HepG2 (cell line): ENCODE measurements at places on chromosomes 2 and 18. TPM values are rescaled to one million over a fixed set of nuclear protein-coding genes. Genes with fewer than 3 reads are reported as not detected.
A peak's percentile ranks its signal among the peaks of the same experiment; 100 is the strongest.

Gene ARHGAP28
- total RNA-seq: not detected in 2 replicates

- no peak for DNase-seq
Observed at GRCh38 chr18:13423352-13423751, 204.8 kb downstream of the LDLRAD4 start.

- DNase-seq: no peak
Observed at GRCh38 chr2:46296216-46296839, 879 bp upstream of the EPAS1 start.

GRCh38 chr2:216690853-216691741 is 4.3 kb downstream of the IGFBP5 start:
- no peak for DNase-seq

GRCh38 chr2:171592036-171592555 is 69.8 kb downstream of the CYBRD1 start:
- DNase-seq: no peak

DNA sequence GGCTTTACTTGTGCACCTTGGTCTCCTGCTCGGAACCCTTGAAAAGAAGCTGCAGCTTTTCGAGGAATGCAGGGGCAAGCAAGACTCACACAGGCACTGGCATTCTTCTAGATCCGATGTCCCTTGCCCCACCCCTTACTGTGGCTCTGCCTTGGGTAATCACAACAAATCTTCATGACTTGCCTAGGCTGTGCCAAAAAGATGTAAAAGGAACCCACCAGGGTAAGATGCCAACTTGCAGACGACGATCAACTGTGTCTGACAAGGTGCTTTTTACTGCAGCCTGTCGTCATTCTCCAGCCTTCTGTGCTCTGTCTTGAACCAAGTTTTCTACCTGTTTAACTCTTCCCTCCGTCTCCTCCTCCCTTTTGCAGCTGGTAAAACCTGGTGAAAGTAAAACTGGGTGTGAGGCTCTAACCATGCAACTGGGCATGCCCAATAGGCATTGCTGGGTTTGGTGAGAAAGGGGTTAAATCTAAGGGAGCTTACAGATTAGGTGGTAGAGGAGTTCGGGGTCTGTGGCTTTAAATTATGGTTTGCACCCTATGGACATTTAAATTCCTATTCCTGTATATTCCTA is 909 bp upstream of the NRXN1 start:
- DNase-seq: no peak

DNA sequence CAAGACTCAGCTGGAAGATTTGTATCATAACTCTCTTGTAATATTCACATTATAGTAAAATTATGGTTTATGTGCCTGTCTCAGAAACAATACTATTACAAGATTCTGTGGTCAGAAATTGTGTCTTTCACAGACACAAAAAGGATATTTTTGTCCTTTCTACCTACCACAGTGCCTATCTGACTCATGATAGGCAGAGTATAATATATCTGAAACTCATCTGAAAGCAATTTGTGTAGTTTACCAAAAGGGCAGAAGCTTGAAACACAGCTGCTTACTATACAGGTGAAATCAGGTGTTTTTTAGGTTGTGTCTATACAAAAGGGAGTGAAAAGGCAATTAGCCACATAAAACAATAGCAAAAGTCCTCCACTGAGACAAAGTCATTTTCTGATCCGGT is 10.9 kb downstream of the TMEM200C start:
- no peak for DNase-seq

- DNase-seq: no peak
Observed at GRCh38 chr18:38032516-38032915, 466.9 kb upstream of the CELF4 start.

DNA sequence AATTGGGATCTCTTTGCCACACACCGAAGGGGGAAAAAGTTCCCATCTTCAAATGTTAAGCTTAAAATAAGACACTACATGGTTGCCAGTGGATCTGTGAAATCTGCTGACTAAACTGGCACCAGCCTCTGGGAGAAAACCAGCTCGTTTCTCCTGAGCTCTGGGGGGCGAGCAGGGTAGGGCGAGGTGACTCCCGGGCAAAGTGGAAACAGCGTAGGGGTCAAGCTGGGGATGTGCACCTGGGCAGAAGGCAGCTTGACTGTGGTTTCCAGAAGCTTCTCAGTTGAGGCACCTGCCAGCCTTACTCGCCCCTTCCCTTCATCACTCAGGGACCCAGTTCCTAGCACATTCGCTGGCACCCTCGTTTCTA is 62.8 kb downstream of the SFXN5 start:
- no peak for DNase-seq

GRCh38 chr2:235051436-235052260 is 99.8 kb downstream of the SH3BP4 start:
- DNase-seq: no peak

Gene ANKRD30BL
- not detected in 2 replicates for total RNA-seq

GRCh38 chr2:188551671-188552070 is 260.0 kb downstream of the GULP1 start:
- no peak for DNase-seq

- DNase-seq: no peak
Observed at GRCh38 chr2:45889053-45889452, 237.6 kb downstream of the PRKCE start.

DNA sequence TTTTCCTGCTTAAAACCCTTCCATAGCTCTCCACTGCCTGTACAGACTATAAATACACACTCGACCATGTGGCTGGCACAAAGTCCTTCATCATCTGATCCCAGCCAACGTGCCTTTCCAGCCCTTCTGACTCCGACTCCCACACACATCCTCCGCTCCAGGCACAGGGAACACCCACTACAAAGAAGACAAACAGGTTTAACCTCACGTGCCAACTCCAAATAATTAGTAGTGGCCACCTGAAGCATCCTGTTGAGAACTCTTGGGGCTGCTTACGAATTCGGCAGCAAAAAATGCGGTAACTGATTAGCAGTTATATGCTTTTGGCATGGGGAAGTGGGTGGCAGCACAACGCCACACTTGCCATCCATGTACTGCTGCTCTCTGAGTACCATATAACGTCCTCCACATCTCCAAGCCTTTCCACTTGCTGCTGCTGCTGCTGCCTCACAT is 12.1 kb downstream of the SPIRE1 start:
- DNase-seq: peak; percentile 41

Gene GPR39
- total RNA-seq: 0.51 and 0.62 TPM in 2 replicates

DNA sequence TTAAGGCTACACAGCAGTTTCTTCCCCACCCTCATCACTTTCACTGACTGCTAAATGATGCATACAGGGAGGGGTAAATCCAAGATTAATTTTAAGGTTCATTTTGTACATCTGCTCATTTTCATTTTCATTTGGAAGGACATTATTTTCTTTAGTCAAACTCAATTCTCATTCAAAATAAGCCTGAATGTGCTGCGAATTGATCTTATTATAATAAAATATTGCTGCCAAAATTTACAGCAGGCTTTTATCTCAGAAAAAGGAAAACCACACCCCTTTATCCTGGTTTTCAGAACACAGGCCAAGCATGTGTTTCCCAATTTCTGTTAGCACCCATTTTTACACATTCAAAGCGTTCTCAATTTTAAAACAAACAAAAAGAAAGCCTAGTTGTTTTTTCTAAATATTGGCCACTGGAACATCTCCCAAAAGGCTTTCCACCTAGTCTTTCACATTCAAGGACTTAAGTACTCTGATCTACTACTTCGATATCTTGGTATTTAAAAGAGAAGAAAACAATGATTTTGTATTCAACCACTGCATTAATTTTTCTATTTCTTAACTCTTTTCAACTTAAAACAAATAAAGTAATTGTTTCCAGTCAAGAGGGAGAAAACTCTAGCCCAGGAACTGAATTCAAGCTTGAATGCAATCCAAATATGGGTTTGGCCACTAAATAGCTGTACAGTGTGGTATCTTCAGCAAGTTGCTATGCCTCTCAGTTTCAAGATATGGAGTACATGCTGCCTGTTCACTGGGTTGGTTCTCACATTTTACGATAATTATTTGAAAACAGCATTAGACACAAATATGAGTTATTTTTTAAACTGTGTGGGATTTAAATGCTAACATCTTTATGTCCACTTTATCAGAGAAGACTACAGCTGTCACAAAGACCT is 52.5 kb downstream of the CDH2 start:
- no peak for DNase-seq

GRCh38 chr18:54296062-54296461 is 26.7 kb downstream of the POLI start:
- no peak for DNase-seq

DNA sequence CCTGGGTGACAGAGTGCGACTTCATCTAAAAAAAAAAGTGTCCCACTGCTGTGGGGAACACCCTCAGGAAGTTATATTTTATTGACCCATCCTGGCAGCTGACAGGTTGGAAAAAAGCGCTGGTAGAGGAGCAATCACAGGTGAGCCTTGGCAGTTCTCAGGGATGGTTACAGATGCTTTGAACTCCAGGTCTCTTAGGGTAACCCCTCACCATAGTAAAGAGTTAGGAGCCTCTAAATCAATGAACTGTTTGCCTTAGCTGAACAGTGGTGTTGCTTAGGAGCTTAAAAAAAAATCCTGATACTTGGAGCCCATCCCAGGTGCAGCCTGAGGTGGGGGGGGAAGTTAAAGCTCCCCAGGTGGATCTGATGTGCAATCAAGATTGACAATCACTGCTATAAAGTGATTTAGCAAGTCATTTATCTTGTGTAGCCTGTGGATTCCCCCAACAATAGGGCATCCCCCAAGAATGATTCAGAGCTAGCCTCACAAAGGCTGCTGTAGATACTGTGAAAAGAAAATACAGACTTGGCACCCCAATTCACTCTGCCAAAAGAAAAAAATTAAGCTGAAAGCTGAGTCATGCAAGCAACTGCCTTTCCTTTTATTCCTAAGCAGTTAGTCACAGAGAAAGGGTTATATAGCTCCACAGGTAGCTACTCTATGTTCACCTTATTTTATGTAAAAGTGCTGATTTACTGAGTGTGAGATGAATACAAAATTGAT is 14.8 kb downstream of the SLC16A14 start:
- no peak for DNase-seq

- no peak for DNase-seq
Observed at GRCh38 chr2:8255448-8255800, 426.4 kb upstream of the ID2 start.

DNA sequence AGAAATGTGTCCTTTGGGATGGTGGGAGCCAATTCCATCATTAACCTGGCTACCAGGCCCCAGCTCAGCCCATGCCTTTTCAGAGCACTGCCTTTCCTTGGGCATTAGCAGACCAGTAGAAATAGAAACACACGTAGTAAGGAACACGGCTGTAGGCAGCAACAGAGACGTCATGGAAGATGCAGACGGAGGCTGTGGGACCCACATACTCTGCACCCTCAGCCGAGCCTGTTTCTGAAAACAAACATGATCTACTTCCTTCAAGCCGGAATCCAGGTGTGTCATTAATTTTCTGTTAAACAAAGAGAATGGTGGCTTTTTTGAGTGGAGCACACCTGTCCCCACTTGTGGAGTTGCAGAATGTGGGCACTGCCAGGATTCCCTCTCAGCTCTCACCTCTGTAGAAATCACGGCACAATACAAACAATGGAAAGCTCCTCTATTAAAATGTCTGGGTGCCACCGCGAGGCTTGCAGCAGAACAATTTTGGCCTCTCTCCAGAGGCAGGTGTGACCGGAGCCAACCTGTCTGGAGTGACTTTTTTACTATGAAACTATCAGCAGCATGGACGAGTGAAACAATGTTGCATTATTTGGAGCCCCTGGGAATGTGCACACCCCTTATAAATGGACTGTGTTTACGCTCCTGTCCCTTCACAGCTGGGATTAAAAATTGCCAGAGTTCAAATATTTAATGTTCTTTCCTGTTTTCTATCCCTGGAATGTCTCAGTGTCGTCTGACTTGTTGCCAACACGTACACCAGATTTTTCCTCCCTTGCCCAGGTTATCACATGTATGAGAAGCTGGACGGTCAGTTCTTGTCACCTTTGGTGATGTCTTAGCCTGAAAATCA is 31.7 kb downstream of the SPP2 start:
- DNase-seq: peak; percentile 46

GRCh38 chr18:13124411-13124810 is 94.1 kb upstream of the LDLRAD4 start:
- DNase-seq: no peak

DNA sequence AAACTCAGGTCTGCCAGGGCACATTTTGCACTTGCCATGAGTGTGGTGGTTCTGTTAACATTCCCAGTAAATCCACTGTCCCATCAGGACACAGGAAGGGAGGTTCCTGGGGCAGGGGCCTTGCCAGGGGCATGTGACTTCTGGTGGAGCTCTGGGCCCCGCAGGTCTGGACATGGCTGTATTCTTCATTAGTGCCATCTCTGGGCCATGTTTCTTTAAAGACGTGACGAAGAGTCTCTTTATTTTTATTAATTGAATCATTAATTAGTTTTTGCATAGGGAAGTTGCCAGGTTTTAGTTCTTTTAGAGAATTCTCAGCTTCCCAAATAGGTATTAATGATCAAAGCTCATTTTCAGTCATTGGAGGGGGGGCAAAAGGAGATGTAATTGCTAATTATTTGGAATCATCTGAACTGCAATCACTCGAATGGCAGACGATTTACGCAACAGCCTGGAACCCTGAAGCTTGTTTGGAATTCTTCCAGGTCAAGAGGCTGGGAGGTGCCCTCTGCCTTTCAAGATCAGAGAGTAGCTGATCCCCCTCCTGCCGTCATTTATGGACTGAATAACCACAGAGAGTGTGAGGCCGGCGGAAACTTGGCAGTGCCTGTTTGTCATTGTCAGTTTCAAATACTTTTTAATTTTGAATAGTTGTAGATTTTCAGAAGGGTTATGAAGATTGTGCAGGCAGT is 106.2 kb downstream of the RTP5 start:
- DNase-seq: peak; percentile 42

Gene AFF3
- total RNA-seq: not detected in 2 replicates

DNA sequence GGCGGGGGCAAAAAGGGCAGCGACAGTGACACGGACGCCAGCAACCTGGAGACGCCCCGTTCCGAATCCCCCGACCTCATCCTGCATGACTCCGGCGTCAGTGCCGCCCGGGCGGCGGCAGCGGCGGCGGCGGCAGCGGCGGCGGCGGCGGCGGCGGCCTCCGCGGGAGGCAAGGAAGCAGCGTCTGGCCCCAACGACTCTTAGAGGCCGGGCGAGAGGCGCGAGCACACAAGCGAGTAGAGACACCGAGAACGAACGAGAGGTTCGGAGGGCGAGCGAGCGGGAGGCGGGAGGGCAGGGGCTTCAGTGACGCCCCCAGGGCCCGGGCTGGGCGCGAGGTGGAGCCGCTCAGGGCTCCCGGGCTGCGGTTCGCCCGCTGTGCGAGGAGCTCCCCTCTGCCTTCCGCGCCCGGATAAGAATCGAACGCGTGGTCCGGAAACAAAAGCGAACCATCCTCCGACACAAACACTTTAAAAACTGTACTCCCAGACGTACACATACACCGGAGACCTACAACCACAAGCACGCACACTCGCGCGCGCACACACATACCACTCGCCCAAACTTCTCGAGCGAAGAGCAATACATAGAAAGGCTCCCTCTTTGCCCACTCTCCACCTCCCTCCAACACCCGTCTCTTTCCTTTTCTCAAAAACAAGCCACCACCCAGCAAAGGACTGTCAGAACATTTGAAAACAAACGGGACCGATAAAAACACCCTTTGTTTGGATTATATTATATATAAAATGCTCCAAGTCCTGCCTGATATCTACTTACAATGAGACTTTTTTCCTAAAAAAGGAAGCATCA is 2.8 kb downstream of the SP9 start:
- no peak for DNase-seq

Gene ECEL1
- total RNA-seq: not detected in 2 replicates

Gene SRD5A2
- total RNA-seq: not detected in 2 replicates

Gene ALKAL2
- total RNA-seq: 0.22 TPM in 1 of 2 replicates, not detected in the other

- DNase-seq: no peak
Observed at GRCh38 chr2:98598781-98599428, 9.4 kb downstream of the COA5 start.

Gene GDF7
- total RNA-seq: 10.2 and 15.0 TPM in 2 replicates
